Progenitor cell of endocrine pancreas (in vitro differentiated cells): ENCODE measurements at places on chromosomes 16 and 17.

DNA sequence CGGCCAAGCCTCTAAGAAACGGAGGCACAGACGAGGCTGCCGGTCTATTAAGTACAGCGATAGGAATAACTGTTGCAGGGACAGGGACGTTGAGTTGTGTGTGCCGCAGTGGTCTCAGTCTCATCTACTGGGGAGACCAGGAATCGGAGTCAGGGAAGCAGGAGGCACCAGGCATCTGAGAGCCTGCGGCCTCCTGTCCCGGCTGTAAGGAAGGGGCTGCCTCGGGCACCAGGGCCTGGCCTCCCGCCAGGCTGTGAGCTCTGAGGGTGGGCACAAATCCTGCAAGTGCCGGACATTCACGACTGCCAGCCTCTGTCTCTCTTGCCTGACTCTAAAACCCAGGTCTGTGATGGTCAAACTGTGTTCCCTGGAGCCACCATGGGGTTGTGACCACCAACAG lies 76.0 kb downstream of the ARHGAP23 start:
- H3K4me3 ChIP-seq = no peak overlapping the region
- no peak for DNase-seq
- no peaks in the 10 kb centered on the region for H3K36me3 ChIP-seq
- H3K27me3 ChIP-seq = peaks cover 29% of the 10 kb centered on the region
- no peaks in the 10 kb centered on the region for H3K4me1 ChIP-seq
- H3K27ac ChIP-seq = no peak overlapping the region

GRCh38 chr17:27793906-27794569 lies 6.3 kb downstream of the NOS2 start:
- peaks cover 68% of the 10 kb centered on the region for H3K27me3 ChIP-seq
- no peak overlapping the region for H3K27ac ChIP-seq
- H3K36me3 ChIP-seq = no peaks in the 10 kb centered on the region

DNA sequence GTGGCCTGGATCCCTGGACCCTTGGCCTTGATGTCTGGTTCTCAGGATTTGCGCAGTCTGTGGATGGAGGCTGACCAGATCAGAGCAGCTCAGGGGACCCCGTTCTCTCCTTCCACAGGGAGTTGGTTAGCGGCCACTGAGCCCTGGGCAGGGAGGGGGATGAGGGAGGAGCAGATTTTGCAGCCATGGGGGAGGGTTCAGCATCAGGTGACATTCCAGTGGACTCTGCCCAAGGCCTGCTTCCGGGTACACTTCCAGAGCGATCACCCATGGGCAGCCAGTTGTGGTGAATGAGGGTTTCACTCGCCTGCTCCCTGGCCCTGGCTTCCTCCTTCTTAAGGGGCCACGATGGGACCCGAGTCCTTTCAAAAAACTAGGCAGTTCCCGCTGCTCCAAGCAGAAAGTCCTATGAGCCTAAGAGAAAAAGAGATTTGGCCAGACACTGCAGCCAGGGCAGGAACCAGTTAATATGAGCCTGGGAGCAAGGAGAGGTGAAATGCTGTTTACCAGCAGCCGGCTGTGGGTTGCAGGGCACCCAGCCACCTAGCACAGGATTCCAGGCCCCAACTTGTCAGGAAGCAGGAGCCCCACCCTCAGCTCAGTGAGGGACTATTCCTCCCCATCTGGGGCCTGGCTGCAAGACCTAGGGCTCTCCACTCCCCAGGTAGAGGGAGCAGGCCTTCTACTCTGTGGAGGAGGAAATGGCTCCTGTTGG lies 4.7 kb upstream of the GPRC5C start:
- no peak overlapping the region for H3K4me3 ChIP-seq
- H3K36me3 ChIP-seq = no peaks in the 10 kb centered on the region
- H3K27me3 ChIP-seq = no peaks in the 10 kb centered on the region
- no peak for DNase-seq

DNA sequence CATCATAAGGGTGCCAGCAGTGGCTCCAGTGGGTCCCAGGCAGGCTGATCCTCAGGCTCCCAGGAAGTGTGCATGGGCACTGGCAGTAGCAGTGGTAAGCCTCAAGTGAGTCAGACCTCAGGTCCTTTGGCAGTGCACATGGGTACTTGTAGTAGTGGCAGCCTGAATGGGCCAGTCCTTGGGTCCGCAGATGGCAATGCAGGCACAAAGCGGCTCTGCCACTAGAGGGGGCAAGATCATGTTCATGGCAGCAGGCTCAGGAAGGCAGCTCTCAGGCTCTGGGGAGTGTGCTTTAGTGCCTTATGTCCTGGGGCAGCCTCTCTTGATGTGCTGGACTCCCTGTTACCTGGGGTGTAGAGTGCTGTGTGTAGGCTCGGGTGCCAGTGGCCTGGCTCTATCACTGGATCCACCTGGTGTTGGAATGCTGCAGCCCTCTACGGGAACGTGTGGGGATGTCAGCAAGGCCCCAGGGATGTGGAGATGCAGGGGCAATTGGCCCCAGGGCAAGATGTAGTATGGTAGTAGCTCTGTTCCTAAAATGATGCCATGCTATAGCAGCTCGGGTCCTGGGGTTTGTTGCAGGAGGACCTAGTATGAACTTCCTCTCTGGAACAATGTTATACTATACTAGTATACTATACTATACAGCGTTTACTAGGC lies 11.0 kb downstream of the ACSM3 start:
- H3K27ac ChIP-seq = no peak overlapping the region
- peaks cover 32% of the 10 kb centered on the region for H3K36me3 ChIP-seq
- H3K4me1 ChIP-seq = no peaks in the 10 kb centered on the region
- no peak overlapping the region for H3K4me3 ChIP-seq
- no peaks in the 10 kb centered on the region for H3K27me3 ChIP-seq

- H3K36me3 ChIP-seq = peaks cover 3% of the 10 kb centered on the region
- peaks cover 34% of the 10 kb centered on the region for H3K4me1 ChIP-seq
- peak overlapping the region; percentile 97 for H3K27ac ChIP-seq
- DNase-seq = no peak
- H3K4me3 ChIP-seq = no peak overlapping the region
Measured at GRCh38 chr17:13587487-13588338, 14.0 kb downstream of the HS3ST3A1 start.

DNA sequence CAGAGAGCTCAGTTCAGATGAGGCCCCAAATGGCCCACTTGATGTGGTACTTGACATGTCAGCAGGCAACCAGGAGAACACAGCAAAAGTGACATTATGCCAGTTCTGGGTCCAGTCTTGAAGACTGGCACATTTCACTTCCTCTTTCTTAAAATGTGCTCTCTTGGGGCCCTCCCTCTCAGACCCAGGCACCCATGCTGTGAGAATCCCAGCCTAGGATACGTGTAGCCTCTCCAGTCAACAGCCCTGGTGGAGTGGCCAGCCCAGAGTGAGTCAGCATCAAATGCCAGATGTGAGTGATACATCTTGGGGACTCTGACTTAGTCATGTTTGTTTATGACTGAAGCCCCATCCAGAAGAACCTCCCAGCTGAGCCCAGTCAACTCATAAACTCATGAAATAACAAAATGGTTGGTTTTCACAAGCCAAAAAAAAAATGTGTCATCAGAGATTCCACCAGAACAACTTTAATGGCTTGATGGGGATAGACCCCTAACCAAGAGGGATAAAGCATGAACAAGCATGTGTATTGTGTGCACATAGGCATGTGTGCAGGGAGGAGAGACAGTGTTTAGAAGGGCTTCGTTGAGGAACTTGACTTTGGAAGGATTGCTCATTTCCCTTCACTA lies 82.5 kb upstream of the TNRC6C start:
- no peak for DNase-seq
- no peaks in the 10 kb centered on the region for H3K36me3 ChIP-seq
- H3K27me3 ChIP-seq = peaks cover 17% of the 10 kb centered on the region
- no peak overlapping the region for H3K4me3 ChIP-seq

GRCh38 chr17:51029568-51030463 lies 90.9 kb downstream of the SPAG9 start:
- H3K27ac ChIP-seq = no peak overlapping the region
- H3K36me3 ChIP-seq = peaks cover 2% of the 10 kb centered on the region
- H3K4me1 ChIP-seq = no peaks in the 10 kb centered on the region
- DNase-seq = no peak
- H3K4me3 ChIP-seq = no peak overlapping the region

DNA sequence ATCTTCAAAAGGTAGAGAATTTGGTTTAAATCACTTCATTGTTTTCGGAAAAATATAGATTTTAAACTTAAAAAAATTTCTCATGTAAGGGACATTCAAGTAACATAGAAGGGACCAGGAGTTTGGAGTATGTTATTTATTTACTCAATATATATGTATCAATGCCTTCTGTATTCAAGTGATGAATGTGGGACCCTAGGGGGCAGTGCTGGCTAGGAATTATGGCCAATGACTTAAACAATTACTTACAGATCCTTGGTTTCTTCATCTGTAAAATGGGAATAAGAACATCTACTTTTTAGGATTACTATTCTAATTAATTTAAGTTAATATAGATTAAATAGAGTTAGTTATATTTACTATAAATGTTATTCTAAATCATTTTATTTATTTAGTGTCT lies 886.3 kb upstream of the RBFOX1 start:
- no peaks in the 10 kb centered on the region for H3K36me3 ChIP-seq
- H3K4me1 ChIP-seq = no peaks in the 10 kb centered on the region

GRCh38 chr16:19348125-19348524 lies 62.6 kb downstream of the CLEC19A start:
- no peaks in the 10 kb centered on the region for H3K27me3 ChIP-seq
- no peak overlapping the region for H3K4me3 ChIP-seq
- no peaks in the 10 kb centered on the region for H3K36me3 ChIP-seq
- peaks cover 9% of the 10 kb centered on the region for H3K4me1 ChIP-seq
- no peak for DNase-seq

DNA sequence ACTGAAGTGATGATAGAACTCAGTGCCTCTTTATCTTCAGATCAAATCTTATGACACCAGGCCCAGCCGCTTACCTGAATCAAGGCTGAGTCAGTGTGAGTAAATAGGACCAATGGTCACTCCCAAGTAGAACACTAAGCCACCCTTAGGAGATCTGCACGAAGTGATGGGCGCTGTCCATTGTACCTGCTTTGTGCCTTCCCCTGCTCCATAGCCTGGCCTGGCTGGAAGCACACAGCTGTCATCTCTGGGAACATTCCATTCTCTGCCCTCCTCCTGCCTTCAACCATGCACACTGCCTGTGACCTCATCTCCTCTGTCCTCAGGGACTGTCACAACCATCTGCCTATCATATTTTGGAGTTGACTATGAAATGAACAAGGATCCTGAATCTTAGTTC lies 279.5 kb upstream of the ASIC2 start:
- peak; percentile 12 for DNase-seq
- H3K27ac ChIP-seq = no peak overlapping the region
- no peak overlapping the region for H3K4me3 ChIP-seq

DNA sequence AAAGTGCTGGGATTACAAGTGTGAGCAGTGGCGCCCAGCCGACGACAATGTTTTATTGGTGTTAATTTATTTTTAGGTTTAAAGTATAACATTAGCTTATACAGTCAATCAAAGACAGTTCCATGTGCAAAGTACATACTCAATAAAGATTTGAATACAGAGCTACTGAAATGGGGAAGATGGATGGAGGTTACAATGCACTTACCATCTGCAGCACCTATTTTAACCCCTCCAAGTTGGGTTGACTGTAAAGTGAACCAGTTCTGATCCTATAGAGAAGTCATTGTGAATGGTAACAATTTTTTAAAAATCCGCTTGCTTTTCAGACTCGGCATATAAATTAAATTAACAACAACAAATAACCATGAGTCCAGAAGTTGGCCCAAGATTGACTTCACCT lies 679 bp upstream of the PSKH1 start:
- peak overlapping the region; percentile 94 for H3K27ac ChIP-seq
- peaks cover 24% of the 10 kb centered on the region for H3K4me1 ChIP-seq
- H3K36me3 ChIP-seq = peaks cover 2% of the 10 kb centered on the region
- no peaks in the 10 kb centered on the region for H3K27me3 ChIP-seq

- no peak overlapping the region for H3K27ac ChIP-seq
- no peak for DNase-seq
- no peak overlapping the region for H3K4me3 ChIP-seq
- peaks cover 57% of the 10 kb centered on the region for H3K27me3 ChIP-seq
- peaks cover 31% of the 10 kb centered on the region for H3K4me1 ChIP-seq
- no peaks in the 10 kb centered on the region for H3K36me3 ChIP-seq
Measured at GRCh38 chr17:36813957-36814563, 123.2 kb upstream of the LHX1 start.

- H3K27me3 ChIP-seq = no peaks in the 10 kb centered on the region
- H3K4me1 ChIP-seq = peaks cover 19% of the 10 kb centered on the region
- peak overlapping the region; percentile 98 for H3K27ac ChIP-seq
- H3K4me3 ChIP-seq = peak overlapping the region; percentile 86
- H3K36me3 ChIP-seq = no peaks in the 10 kb centered on the region
- no peak for DNase-seq
Measured at GRCh38 chr16:67563708-67564468, 1.6 kb downstream of the CTCF start.

DNA sequence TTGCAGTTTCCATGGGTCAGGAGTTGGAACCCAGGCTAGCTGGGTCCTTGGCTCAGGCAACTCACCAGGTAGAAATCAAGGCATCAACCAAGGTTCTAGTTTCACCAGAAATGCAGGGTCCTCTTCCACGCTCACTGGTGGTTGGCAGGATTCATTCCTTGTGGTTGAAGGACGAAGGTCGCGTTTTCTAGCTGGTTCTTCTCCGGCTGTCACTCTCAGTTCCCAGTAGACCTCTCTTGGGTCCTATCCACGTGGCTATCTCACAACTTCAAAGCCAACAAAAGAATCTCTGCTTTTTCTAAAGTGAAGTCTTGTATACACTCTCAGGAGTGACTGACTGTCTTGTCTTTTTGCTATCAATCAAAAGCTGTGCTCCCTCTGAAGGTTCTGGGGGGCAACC lies 146.3 kb upstream of the NOL11 start:
- H3K4me3 ChIP-seq = no peak overlapping the region
- H3K27me3 ChIP-seq = no peaks in the 10 kb centered on the region
- peak overlapping the region; percentile 14 for H3K27ac ChIP-seq
- H3K4me1 ChIP-seq = peaks cover 15% of the 10 kb centered on the region

DNA sequence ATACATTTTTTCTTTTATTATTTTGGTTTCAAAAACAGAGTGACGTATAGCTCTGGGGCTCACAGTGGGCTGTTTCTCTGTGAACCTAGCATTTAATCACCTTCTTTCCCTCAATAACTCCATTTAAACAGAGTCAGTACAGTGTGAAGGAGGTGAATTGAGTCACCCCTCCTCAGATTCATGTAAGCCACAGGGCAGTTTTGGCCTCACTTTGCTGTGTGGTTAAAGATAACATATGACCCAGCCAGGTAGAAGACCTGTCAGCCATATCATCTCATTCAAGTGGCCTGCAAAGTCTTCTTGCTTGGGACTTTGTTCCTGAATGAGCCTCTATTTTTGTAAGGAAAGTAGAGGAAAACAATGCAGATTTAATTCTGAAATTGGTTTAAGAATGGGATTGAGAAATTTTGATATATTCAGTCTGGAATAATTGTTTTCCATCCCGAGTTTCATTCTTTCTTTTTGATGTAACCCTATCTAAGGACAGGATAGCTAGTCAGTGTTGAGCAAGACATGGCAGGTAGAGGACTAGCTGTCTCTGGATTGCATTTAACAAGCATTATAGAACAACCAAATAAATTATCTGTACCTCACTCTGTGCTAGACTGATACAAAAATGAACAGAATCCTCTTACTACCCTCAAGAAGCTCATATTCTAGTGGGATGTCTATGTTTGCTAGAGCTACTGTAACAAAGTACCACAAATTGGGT lies 13.1 kb downstream of the MAP2K6 start:
- peaks cover 15% of the 10 kb centered on the region for H3K4me1 ChIP-seq
- no peaks in the 10 kb centered on the region for H3K27me3 ChIP-seq
- H3K4me3 ChIP-seq = no peak overlapping the region
- H3K27ac ChIP-seq = no peak overlapping the region
